Karpas-422 (cell line): ENCODE measurements at places on chromosomes 2 and 18. TPM values are rescaled to one million over a fixed set of nuclear protein-coding genes. Genes with fewer than 3 reads are reported as not detected.

The GPBAR1 gene
- total RNA-seq = 0.29 and 0.82 TPM in 2 replicates

The C2orf92 gene
- total RNA-seq = 5.2 and 5.9 TPM in 2 replicates

The DPY30 gene
- 67.5 and 88.3 TPM in 2 replicates for total RNA-seq

The PPP1CB gene
- total RNA-seq = 58.5 and 134 TPM in 2 replicates

The REG1B gene
- not detected in 2 replicates for total RNA-seq

The CERKL gene
- total RNA-seq = 15.4 and 24.4 TPM in 2 replicates

The ASTL gene
- not detected in 2 replicates for total RNA-seq

The ASB18 gene
- total RNA-seq = not detected in 2 replicates

The TMEM87B gene
- 12.8 and 25.5 TPM in 2 replicates for total RNA-seq

The MORN2 gene
- 13.5 and 16.7 TPM in 2 replicates for total RNA-seq

The LYG1 gene
- total RNA-seq = 2.4 and 2.7 TPM in 2 replicates

The PROM2 gene
- 0.07 and 0.72 TPM in 2 replicates for total RNA-seq
